Activated CD8-positive, alpha-beta memory T cell treated with anti-CD3 and anti-CD28 coated beads, Interleukin-2, amount 50 U/mL, for 48 hours (primary cell): ENCODE measurements at places on chromosomes 1 and 21.

DNA sequence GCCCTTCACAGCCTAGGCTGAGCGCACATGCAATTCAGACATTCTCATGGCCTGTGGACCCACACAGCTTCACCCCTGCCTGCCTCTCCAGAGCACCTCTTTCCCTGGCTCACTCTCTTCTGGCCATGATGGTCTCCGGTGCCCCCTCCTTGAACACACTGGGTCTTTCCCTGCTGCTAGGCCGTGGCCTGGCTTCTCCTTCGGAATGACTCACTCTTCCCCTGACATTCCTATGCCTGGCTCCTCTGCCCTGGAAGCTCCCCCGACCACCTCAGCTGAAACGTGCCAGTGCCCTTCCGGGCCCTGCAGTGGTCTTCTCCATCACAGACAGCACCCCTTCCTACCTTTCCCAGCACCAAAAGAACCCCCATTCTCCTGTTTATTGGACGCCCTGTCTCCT is 28.3 kb downstream of the EPHA8 start:
- no peak for DNase-seq

DNA sequence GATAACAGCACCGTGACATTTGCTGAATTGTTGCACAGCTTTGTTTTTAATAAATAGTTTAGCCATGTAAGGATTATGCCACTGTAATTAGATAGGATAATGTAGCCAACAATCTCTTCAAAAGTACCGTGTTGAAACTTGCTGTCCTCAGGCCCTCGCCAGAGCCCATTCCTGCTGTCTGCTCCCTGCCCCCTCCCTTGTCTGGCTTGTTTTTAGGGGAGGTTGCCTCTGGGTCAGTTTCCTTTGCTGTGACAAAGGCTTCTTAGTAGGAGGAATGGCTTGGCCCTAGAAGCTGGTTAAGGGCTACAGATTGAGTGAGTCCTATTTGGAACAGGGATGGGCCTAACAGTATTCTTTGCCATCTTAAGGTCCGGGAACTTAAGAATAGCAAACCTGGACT is 107.9 kb downstream of the LMO4 start:
- no peak for DNase-seq

- DNase-seq, result no peak
These were observed 16.8 kb downstream of the PANK4 start for GRCh38 chr1:2509589-2509988.

- no peak for DNase-seq
These were observed 28.7 kb upstream of the FASLG start for GRCh38 chr1:172630056-172630818.

DNA sequence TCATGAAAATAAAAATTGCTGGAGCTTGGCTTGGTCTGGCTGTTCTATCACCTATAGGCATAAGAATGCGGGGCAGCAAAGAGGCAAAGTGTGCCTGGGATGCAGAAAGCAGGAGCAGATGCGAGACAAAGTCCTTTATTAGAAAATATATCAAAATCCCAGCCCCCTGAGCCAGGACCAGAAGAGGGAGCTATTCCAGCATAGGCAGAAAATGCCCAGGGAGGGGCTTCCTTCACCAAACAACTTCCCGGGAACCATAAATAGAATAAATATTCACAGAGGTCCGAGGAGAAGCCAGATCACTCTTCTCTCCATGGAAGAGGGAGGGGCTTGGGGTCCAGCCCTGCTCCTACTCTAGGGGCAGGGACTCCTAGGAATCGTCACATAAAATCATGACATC is 5.0 kb downstream of the PPOX start:
- DNase-seq, result no peak

DNA sequence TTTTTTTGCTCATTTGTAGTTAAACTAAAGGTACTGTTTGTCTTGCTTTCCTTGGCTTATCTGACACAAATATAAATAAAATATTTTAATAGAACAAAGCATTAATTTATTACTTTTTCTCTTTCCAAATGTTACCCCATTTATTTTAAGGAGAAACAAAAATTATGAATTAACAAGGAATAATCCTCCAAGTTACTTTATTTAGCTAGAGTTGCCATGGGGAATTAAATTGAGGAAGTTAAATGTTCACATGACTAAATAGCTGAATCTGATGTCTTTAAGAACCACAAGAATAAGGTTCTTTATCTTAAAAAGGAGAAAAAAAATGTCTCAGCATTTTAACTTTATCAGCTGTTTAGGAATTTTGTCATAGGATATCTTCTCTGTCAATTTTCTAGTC is 12.3 kb downstream of the ATG4C start:
- DNase-seq, result no peak

- DNase-seq, result no peak
These were observed 39.8 kb upstream of the SELENON start for GRCh38 chr1:25760122-25760719.

- DNase-seq, result no peak
These were observed 375.9 kb downstream of the PTBP2 start for GRCh38 chr1:97097404-97097925.

GRCh38 chr1:214280386-214281020 is 456 bp upstream of the SMYD2 start:
- peak; percentile 54 for DNase-seq

- no peak for DNase-seq
These were observed 13.1 kb downstream of the FGGY start for GRCh38 chr1:59309795-59310548.

DNA sequence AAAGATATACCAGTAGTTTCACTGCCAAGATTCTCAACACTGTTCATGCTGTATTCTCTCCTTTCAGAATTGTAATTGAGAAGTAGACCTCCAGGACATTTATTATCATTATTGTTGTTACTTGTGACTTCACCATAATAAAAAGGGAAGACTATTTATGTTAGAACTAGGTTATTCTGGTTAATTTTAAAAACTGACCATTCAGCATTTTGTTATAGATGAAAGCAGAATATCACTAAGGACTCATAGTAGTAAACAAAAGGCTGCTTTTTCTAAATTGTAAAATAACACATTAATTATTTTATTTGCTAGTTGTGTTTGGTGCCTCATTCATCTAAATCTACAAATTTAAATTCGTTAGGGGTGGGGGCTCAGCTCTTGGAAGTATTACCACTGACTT is 210.4 kb downstream of the PATJ start:
- no peak for DNase-seq

- no peak for DNase-seq
These were observed 192.5 kb downstream of the ZZZ3 start for GRCh38 chr1:77489910-77490309.

- no peak for DNase-seq
These were observed 103.4 kb downstream of the ARHGEF10L start for GRCh38 chr1:17642943-17643342.

- no peak for DNase-seq
These were observed 577.5 kb downstream of the USP25 start for GRCh38 chr21:16307256-16307655.

- DNase-seq, result no peak
These were observed 52.5 kb upstream of the TINAGL1 start for GRCh38 chr1:31523769-31524168.

GRCh38 chr1:41608211-41608610 is 123.7 kb upstream of the EDN2 start:
- peak; percentile 33 for DNase-seq

DNA sequence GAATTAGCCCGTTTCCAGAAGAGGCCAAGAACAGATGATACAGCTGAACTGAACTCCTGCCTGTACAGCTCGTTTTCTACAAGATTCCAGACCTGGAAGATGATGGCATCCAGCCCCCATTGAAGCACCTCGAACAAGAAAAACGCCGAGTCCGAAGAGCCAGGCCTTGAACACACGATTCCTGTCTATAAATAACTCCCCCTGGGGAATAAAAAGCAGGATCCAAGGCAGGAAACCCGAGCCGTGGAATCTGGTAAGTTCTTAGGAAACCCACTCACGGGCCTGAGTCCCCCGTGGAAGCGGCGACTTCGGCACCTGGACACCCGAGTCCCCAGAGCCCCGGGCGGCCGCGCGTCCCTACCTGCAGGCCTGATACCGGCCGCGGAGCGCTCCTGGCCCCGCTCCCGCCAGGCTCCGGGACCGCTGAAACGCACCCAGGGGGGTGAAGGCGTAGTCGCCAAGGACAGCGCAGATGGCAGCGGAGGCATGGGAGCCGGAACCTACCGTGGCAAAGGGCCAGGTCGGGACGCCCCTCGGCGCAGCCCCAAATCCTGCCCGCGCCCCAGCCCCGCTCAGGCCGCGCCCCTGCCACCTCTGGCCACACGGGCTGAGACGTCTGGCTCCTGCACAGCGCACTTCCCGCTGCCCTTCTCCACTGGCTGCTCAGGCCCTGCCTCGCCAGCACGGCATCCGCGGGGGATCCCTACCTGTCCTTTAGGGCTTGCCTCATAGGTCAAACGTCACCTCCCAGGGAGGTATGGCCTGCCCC is 14.0 kb upstream of the HLCS start:
- DNase-seq, result no peak

GRCh38 chr1:67716800-67717199 is 31.8 kb downstream of the GADD45A start:
- no peak for DNase-seq

GRCh38 chr1:41892301-41892781 is 26.4 kb downstream of the HIVEP3 start:
- DNase-seq, result no peak

GRCh38 chr1:44660176-44660575 is 14.1 kb downstream of the TMEM53 start:
- no peak for DNase-seq

GRCh38 chr1:51855624-51856023 is 22.9 kb downstream of the NRDC start:
- no peak for DNase-seq

GRCh38 chr1:76939817-76940216 is 72.5 kb downstream of the ST6GALNAC5 start:
- no peak for DNase-seq

GRCh38 chr1:51989582-51990477 is 670 bp downstream of the RAB3B start:
- DNase-seq, result no peak

- no peak for DNase-seq
These were observed 48.5 kb upstream of the IGSF21 start for GRCh38 chr1:18058981-18059605.

- no peak for DNase-seq
These were observed 61.8 kb downstream of the HIVEP3 start for GRCh38 chr1:41856944-41857285.

DNA sequence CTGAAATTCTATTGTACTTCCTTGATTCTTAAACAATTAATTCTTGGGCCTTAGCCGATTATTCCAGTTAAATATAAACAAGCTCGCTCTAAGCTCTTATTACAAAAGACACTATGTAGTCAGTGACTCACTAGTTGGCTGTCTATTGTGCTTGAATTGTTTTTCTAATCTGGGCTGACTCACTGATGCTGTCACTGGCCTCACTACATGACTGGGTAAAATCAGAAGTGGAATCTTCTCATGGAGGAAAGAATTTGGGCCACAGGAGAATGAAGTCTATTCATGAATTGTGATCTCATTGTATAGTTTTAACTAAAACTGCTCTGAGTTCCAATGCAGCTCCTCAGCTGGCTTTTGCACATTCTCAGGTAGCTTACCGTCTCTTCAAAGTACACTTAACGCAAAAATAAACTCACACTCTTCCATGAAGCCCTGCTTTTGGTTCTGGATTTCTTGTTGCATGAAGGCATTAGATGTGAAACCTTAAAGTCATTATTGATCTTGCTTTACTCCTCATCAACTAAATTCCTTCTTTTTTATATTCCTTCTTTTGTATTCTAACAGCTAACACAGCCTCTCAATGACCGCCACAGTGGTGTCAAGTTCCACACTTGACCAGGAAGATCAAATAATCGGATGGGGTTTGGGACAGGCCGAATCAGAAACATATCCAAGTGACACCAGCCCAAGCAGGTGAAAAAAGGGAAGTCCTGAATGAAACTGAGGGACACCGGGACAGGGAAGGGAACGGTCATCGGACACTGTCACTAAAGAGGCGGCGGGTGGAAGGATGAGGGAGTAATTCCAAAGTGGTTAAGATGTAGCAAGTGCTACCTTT is 80.9 kb upstream of the LBR start:
- DNase-seq, result no peak

GRCh38 chr1:86747304-86747703 is 42.9 kb downstream of the SH3GLB1 start:
- DNase-seq, result no peak

DNA sequence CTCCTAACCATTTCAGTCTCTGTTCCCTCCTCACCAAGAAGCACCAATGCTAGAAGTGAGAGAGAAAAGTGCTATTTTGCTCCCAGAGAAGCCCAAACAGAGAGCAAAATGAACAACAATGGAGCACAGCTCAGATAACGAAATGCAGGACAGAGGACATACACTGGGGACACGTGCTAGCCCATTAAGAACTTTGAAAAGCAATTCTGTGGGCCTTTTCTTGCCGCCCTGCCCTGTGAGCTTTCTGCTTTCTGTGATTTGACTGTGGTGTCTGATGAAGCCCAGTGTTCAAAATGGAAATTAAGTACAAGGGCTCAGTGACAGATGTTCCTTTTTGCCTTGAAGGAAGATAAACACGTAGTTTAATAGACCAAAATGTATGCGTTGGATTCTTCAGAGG is 130.8 kb downstream of the S1PR1 start:
- DNase-seq, result no peak

DNA sequence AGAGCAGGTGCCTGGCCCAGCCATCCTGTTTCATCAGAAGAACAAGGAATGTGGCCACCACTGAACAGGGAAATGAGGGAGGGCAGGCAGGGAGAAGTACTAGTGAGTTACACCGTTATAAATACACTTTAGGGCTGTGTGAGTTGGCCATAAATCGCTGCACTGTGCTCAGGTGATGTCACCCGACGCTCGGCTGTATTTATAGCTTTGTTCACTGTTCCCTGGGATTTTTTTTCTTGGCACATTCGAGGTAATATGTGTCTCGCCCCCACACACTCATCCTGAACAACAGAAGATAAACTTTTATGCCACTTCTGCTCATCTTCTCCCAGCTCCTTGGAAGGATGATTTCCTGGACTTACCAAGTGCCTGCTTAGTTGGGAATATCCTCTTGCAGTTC is 9.0 kb upstream of the KIRREL1 start:
- DNase-seq, result no peak

- no peak for DNase-seq
These were observed 51.1 kb upstream of the NTPCR start for GRCh38 chr1:232899268-232899667.

DNA sequence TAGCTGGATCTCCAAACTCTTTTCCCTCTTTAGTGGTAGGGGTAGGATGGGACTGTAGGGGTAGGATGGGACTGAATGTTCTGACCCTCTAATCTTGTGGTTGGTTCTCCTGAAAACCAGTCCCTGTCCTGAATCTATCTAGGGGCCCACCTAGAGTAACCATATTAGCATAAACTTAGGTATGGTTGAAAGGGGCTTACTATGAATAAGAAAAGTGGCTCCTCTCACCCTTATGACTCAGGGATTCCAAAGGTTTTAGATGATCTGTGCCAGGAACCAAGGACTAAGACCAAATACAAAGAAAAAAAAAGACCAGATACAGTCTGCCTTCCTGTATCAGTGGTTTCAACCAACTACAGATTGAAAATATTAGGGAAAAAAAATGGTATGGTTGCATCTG is 28.9 kb downstream of the RNF2 start:
- no peak for DNase-seq

GRCh38 chr1:34929497-34929852 is at the start of gene DLGAP3:
Gene DLGAP3 (minus strand): TSS chr1:34929650. CDS start chr1:34905383, 24,267 bp downstream.
- DNase-seq, result no peak
